ENCODE measurements at places on chromosomes 3 and 15.

- no peak for DNase-seq
These were observed 44.6 kb downstream of the THBS1 start for GRCh38 chr15:39625451-39625850.

DNA sequence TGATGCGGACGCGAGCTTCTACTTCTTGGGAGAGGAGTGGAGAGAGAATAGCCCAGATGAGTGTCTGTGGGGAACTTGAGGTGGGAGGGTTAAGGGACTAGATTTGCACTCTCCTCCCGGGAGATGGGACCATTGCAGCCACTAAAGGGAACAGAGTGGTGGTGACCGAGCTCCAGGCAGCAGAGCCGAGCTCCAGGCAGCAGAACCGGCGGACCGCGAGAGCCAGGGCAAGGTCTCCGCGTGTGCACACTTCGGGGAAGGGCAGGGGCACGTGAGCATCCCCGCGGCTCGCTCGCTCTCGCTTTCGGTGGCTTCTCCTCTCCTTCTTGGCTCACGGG lies 1.1 kb downstream of the IGDCC3 start:
- DNase-seq, result no peak

DNA sequence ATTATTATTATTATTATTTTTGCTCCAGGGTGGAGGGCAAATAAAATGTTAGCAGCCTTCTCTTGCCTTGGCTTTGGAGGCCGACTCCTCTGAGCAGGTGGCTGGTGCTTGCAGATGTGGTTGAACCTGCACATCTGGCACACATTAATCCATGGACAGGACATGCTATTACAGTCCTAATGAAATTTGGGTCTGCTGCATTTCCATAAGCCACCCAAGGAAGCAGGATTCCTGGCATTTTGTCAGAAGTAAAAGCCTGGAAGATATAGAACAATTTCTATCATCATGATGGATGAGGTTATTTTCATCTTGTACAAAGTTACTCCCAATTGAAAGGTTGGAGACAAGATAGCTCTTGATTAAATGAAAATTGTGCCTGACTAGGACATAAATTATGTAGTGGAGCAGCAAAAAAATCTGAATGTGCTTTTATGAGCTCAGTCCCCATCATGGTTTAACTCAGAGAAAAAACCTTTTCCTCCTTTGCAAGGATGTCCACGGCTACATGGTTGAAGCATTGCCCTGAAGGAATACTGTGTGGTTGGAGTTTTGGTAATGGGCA lies 130.9 kb upstream of the RGMA start:
- DNase-seq, result no peak

DNA sequence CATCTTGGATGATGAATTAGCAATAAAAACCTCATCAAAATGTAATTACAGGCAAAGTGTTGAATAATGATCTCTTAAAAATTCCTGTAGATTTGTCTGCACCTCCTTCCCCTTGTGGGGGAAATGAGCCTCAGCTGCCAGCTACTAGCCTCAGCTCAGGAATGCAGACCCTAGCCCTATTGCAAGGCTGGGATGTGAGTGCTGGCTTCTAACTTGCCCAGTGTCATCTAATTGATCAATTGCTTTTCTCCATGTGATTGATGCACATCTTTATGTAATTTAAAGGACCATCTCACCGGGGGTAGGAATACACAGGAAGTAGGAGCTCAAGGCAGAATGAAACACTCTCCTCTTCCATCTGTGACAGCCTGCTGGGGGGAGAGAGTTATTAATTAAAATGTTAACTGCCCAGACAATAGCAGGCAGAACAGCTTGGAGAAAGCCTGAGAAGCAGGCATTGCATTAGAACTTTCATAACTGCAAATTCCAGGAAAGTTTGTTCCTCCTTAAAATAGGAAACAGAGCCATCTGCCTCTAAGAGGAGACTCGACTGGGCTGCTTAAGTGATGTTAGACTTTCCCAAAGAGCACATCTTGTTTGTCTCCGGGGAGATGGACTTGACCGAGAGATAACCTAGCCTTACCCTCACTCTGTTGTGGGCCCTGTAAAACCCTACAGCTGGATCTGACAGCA lies 69.6 kb downstream of the LRTM1 start:
- DNase-seq, result no peak

- DNase-seq, result no peak
These were observed 465.4 kb downstream of the RBMS3 start for GRCh38 chr3:29746163-29746760.

DNA sequence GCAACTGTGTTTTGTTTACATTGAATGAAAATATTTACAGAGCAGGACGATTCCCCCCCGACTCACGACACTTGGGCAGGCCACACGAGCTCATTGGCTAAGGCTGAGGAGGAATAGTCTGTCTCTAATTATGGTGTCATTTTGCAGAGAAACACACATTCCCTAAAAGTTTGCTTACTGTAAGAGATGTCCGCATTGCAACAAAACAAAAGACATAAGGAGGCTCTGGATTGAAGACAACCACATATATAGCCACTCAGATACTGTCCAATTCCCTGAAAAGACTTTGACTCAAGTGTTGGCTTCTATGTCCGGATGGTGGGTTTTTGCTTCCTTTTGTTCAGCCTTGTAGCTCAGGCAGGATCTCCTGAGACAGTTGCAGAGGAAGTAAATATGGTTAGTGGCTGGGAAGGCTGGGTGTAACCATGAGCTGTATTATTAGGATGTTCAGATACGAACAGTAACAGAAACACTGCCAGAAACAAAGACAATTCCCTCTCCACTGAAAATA lies 170.4 kb downstream of the KLHL25 start:
- peak; percentile 45 for DNase-seq

- no peak for DNase-seq
These were observed 59.7 kb upstream of the LCTL start for GRCh38 chr15:66625531-66625930.

- DNase-seq, result no peak
These were observed 202.8 kb upstream of the TBC1D5 start for GRCh38 chr3:17945018-17945798.

DNA sequence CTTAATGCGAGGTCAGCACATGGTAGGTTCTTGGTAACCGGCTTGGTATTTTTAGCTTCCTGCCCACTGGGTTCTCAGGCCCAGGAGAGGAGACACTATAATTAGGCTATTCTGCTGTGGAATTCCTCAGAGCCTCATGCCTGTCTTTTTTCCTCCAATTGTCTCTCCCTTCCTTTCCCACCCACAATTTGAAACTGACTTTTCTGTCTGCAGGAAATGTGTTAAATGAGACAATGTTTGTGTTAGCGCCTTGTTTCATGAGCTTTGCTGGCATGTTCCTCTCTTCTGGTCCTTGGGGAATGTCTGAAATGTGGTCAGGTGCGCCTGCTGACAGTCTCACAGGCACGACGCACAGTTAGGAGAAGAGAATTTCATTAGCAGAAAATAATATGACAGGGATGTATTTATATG lies 223.6 kb upstream of the CTNNB1 start:
- DNase-seq, result no peak

DNA sequence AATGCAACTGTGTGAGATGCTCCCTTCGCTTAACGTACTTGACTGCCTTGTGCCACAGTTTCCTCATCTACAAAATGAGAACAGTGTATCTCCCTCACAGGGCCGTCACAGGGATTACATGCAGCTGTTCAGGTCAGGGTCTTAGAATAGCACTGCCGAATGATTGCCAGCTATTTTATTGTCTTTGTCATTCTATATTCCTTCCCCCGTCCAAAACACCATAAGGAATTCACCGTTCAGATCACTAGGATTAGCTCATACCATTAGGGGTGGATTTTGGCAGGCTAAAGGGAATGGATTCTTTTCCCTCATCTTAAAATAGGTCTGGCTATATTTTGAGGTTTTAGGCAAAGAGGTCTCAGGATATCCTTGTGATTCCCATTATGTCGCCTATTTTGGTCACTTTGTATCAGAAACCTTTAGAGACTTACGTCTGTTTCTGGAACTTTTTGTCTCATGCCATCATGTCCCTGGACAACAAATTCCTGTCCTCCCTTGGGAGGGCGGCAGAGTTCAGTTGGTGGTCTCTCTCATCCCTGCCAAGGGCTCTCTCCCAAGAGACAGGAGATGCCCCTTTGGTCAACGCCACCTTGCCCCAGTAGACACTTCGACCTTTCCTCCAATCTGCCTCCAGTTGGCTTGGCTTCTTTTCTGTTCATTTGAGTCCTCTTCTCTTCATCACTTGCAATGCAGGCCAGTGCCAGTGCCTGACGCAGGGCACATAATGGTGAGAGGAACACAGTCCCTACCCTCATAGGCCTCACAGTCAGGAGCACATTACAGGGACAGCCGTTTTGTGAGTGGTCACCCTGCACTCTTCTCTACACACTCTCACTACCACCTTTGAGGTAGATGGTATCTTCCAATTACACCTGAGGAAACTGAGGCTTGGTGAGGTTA lies 171.6 kb upstream of the BHLHE40 start:
- no peak for DNase-seq

DNA sequence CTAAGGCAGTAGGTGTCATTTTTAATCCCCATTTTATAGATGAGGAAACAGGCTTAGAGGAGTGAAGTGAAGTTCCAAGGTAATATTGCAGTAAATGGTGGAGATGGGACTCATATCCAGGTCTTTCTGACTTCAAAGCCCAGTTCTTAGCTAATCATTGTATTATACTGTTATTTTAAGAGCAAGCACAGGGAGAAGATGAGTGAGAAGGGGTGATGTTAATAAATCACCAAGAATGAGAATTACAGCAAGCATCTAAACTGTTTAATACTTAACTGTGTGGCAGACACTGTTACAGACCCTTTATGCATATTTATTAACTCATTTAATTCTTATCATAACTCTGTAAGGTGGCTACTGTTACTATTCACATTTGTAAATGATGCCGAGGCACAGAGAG lies 61.2 kb downstream of the VPS8 start:
- DNase-seq, result no peak

- DNase-seq, result no peak
These were observed 46.0 kb upstream of the CD47 start for GRCh38 chr3:108136561-108137459.

DNA sequence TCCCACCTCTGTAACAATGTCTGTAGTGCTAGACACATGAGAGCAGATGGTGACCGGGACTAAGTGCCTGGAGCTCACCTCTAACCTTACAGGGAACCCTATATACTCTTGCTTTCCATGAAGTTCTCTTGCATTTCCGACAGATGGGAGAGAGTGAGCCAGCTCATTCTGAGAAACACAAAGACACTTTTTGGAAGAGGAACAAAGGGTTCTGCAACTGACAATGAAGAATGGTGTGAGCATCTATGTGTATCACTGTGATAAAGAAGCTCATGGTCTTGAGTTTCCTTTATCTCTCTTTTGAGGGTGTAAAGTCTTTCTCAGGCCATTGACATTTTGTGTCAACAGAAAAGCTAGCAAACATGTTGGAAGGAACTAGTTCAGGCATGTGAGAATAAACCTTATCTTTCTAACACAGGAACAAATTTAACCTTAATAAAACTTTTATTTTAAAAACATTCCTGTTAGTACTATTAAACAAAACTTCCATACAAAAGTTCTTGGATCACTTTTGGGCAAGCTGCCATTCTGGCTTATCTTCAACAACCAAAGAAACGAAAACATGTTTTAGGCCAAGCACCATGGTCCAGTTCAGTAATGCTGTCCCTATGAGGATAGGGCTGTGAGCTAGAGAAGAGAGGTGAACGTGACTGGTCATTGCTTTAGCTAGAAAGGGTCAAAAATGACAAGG lies 142.7 kb downstream of the THRB start:
- no peak for DNase-seq

GRCh38 chr3:71247221-71247957 lies 336.1 kb downstream of the FOXP1 start:
- DNase-seq, result peak; percentile 9

- peak; percentile 12 for DNase-seq
These were observed 13.5 kb downstream of the MCCC1 start for GRCh38 chr3:183085634-183086390.

DNA sequence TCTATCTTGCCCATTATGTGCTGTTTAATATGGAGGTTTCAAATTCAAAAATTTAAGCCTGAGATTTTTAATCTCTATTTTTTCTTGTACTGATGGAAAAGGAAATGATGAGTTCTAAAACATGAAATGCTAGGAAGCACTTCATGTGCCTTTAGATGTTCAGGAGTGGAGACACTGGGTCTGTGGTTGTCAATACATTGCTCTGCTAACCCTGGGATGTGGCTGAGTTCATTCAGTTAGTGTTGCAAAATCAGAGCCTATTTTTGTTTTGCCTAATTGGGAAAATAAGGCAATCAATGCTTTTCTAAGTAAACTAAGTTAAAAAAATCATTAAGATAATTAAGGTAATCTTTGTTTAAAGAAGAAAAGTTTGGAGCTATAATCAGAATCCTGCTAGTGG lies 83.1 kb downstream of the DIPK2A start:
- no peak for DNase-seq

DNA sequence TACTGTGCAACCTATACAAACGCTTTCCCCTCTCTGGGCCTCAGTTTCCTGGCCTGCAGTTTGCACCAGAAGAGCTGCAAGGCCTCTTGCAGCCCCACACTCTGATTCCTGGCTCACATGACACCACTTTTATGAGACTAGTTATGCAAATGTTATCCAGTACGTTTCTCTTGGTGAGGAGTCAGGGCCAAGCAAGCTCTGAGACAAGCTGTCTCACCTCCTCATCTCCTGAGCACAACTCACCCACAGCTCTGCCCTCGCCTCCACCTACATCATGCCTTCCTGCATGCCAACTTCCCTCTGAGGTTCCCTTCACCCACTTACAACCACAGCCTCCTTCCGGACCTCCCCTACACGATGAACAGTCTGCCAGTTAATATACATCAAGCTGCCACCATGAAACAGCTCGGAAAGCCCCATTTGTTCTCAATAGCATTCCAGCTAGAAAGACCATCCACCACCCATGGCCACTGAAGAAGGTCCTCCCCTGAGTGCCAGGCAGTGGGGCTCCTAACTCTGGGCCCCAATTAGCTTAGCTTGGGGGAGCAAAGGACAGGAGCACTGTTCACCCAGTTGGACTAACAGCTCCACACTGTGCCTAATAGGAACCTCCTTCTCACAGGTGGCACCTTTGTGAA lies 25.0 kb downstream of the CRYGS start:
- peak; percentile 82 for DNase-seq

DNA sequence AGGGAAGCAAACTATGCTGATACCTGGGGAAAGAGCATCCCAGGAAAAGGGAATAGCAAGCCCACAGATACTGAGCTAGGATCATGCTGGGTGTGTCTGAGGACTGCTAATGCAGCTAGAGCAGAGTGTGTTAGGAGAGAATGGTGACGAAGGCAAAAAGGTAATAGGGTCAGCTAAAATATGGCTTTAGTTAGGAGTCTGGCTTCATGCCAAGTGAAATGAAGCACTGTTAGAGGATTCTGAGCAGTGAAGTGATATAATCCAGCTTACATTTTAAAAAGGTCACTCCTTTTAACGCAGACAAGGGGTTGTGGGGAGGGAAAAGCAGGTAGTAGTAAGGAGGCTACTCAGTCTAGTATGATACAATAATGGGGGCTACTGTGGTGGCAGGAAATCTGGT lies 30.4 kb downstream of the SECISBP2L start:
- DNase-seq, result no peak

- DNase-seq, result no peak
These were observed 27.7 kb downstream of the C15orf39 start for GRCh38 chr15:75229191-75230015.

DNA sequence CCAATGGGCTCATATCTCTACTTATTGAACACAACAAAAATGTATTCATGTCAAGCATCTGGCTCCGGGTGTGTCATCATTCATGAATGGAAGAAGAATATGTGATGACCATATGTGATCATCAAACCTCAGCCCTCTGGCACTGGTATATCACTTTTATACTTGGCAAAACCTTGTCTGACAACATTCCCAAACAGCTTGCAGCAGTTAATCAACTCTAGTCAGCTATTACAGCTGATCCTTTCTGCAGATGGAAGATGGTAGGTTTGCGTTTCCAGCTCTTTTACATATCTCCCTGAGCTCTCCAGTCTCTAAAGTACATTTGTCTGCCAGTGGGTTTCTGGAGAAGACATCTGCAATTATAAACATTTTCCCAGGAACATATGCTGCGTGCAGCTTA lies 6.6 kb downstream of the PLSCR5 start:
- DNase-seq, result no peak

Data from CD4-positive, alpha-beta T cell treated with Interleukin-17A for 1 hour (primary cell).